Ureter (tissue), 1 donor: ENCODE measurements at places on chromosomes 5 and 9.

GRCh38 chr9:37026113-37026930, 7.7 kb downstream of the PAX5 start:
- DNase-seq: no peak

DNA sequence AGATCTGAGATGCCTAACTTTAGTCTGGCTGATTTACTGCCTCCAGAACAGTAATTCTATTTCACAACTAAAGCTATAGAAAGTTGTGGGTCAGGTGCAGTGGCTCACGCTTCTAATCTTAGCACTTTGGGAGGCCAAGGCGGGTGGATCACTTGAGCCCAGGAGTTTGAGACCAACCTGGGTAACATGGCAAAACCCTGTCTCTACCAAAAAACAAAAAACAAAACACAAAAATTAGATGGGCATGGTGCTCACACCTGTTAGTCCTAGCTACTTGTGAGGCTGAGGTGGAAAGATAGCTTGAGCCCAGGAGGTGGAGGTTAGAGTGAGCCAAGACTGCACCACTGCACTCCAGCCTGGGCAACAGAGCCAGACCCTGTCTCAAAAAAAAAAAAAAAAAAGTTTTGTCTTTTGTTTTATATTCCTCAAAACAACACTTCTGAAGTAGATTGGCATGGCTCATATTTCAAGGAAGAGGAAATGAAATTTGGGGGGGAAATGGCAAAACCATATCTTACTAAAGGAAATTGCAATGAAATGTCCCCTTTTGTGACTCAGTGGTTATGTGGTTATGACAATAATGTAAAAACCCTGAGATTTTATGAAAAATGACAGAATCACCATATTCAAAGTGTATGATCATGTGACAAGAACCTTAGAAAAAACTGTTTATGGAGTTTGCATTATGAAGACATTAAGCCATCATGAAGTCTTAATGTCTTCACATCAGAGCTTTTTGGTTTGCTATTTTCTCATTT, 16.2 kb downstream of the FNBP1 start:
- DNase-seq: no peak

- DNase-seq: no peak
These were observed 96.6 kb downstream of the SGCD start for GRCh38 chr5:156423597-156423996.

GRCh38 chr9:14081745-14082144, 232.2 kb downstream of the NFIB start:
- no peak for DNase-seq

- DNase-seq: peak; percentile 67
These were observed 105.5 kb upstream of the PITX1 start for GRCh38 chr5:135139381-135140134.

GRCh38 chr9:21543187-21543586, 61.1 kb upstream of the IFNE start:
- DNase-seq: no peak

DNA sequence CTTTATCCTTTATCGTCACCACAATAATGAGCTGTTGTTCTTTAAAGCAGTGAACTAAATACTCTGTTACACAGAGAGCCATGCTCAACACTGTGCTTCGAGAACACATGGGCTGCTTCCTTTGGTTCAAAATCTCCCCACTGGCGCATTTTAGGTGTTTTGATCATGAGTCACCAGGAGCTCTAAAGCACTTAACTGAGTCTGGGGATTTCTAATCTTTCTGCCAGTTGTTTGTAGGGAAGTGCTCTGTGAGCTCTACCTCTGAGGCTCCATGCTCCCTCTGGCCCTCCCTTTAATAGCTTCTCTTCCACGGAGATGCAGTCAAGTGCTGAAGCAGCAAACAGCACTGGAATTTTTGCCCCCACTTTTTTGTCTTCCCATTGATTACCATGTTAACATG, 17.0 kb downstream of the ERAP2 start:
- no peak for DNase-seq

- no peak for DNase-seq
These were observed 35.1 kb downstream of the MUSK start for GRCh38 chr9:110703669-110704068.

- DNase-seq: no peak
These were observed 37.7 kb upstream of the LRRC19 start for GRCh38 chr9:27043176-27043575.

DNA sequence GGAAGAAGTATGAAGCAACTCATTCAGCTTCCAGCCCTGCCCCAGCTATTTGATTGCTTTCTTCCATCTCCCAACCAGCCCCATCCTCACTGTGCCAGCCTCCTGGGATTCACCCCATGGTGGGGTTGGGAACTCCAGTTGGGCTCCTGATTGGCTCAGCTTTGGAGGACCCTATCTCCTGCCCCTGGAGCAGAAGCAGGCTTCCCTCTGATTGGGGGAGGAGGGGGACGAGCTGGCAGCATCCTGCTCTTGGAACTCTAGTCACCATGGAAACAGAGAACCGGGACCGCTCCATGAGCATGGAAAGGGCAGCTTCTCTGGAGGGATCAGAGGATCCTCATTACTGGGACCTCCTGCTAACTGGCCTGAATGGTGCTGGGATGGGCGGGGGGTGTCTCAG, 2.6 kb downstream of the SLC6A7 start:
- DNase-seq: no peak

DNA sequence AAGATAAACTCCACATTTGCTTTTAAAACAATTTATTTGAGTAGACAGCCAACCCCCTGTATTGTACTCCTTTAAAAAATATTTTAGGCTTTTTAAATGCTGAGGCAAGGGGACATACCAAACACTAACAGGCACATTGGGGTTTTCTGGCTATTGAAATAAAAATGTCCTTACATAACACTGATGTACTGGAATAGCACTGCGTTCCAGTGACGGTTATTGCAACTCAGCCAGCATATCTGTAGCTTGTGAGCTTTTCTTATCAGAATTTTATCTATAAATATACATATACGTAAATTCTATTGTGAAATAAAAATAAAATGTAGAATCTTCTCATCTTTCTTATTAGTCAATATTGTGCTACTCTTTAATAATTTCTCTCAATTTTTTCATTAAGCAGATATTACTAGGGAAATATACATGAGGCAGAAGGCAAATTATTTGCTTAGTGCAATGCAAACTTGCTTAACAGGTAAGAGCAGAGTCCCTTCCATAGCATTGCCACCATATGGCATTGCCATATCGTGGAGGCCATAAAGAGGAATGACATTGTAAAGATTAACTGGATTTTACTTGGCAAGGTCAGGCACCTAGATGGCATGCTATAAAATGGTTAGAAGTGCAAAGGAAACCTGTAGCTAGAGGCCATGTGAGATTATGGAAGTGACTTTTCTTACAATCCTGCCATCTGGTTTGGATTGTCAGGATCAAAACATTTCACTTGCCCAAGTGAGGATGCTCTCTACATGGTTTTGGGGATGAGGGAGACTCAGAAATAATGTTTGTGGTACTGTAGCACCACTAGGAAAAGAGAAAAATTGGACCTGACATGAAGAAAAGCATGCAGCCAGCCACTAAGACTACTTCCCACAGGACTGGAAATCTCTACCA, 94.8 kb upstream of the CDKN2B start:
- DNase-seq: no peak

DNA sequence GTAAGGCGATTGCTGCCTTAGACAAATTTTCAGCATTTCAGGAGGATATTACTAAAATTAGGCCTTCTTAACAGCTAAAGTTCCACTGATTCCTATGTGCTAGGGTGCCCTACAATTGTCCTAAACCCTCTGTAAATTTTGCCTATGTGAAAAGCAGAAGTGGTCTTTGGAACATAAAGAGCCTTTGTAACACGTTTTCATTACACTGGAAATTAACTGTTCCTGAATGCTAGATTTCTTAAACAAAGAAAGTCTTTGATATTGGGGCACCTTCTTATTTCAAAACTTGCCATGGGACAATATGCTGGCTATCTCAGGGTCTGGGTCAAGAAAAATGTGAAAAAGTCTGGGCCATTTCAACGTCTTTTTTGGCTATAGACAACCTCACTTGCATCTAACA, 60.4 kb upstream of the MOCS2 start:
- no peak for DNase-seq

DNA sequence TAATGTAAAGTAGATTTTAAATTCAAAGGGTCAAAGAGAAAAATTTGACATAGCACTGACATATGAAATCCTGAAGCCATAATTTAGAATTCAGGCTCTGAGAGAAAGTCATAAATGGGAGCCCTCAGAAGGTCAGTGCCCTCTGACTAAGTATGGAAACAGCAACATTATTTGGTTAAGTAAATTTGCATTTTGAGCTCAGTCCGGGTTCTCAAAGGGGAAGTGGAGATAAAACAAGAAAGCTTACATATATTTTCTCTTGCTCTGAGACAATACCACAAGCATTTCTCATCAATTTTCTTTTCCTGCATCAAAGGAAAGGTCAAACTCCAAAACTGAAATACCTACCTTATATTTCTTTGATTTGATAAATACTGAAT, 348.0 kb downstream of the SEMA5A start:
- DNase-seq: no peak

DNA sequence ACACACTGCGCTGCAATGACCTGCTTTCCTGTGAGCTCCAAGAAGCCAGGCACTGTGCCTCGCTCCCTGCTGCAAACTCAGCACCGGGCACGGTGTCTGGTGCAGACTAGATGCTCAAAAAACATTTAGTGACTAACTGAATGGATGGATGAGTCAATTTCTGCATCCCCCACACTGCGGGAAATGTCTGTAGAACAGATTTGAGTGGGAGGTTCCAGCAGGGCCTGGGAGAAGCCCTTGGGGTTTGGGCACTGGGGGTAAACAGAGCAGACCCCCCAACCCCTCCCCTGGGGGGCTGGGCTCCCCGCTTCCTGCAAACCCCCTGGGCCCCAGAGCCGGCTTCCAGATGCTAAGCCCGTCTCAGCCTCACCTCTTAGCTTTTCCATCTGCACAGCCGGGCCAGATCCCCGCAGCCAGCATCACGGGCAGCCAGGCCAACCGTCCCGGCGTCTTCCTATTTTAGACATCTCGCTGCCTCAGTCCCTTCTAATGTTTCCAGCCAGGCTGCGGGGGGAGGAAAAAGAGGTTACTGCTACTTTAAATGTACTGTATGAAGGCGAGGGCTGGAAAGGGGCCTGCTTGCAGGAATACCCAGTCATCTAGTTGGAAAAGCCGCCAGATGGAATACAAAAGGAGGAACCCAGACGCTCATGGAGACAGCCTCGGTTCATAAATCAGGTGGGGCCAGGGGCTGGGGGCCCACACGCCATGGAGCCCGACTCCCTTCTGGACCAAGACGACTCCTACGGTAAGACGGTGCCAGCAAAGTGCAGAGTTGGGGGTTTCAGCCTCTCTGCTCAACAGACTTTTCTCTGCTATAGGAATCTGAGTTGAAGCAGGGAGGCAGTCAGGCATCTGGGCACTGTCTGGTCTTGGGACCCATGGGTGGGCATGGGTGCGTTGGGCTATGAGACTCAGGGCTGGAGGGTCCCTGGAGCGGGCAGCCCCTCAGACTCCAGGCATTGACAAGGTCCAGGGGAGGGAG, 67.1 kb upstream of the GGTA1 start:
- no peak for DNase-seq

GRCh38 chr9:112711050-112711689, 6.7 kb downstream of the INIP start:
- no peak for DNase-seq

GRCh38 chr5:149215478-149216090, 56.1 kb upstream of the AFAP1L1 start:
- peak; percentile 54 for DNase-seq

GRCh38 chr5:53359916-53360517, 120.4 kb upstream of the FST start:
- DNase-seq: no peak

GRCh38 chr5:131997727-131998117, 13.7 kb downstream of the ACSL6 start:
- no peak for DNase-seq

- DNase-seq: no peak
These were observed 1538.5 kb upstream of the CDH6 start for GRCh38 chr5:29654954-29655353.

GRCh38 chr9:101629636-101630035, 34.9 kb upstream of the PPP3R2 start:
- no peak for DNase-seq

DNA sequence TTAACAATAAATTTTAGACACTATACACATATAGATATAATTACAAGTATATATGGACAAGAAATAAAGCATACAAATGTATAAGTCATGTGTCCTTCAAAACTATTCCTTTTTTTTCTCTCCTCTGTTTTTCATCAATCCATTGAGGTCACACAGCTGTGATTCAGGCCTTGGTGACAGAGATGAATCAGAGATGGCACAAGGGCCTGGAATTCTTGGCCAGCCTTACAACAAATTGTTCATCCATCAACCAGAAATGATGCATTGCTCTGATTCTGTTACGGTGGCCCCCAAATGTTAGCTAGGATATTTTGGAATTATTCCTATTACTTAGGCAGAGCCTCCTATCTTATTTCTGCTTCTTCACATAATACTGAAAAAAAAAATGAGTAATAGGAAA, 108.7 kb upstream of the MPDZ start:
- no peak for DNase-seq

DNA sequence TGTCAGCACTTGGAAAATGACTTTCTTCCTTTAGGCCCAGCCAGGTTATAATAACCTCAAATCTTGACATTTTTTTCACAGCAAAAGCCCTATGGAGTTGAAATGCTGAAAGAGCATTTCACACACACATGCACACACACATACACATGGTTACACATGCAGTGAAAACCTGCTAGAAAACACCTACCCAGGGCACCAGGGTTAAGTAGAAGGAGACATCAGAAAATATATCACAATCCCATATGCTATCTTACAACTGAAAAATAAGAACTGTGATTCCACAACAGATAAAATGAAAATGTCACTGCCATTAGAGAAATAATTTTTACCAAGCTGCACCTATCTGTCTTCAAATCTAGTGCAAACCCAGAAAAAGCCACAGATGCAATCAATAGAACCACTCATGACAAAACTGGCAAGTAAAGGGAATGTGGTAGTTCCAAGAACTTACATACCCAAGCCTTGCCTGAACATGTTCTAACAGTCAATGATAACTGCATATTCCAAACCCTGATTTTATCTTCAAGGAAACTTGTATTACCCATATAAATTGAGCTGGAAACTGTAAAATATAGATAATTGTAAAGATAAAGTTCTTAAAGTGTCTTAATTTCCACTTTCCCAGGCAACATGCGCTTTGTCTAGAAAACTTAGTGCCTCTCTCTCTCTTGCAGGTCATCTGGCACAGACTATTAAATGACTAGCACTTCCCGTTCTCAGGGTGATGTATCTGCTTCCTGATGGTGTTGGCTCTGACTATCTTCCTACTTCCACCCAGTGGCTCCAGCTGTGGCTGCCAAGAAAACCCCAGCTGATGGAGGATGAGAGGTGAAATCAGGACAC, 250.2 kb upstream of the PTGER4 start:
- no peak for DNase-seq

DNA sequence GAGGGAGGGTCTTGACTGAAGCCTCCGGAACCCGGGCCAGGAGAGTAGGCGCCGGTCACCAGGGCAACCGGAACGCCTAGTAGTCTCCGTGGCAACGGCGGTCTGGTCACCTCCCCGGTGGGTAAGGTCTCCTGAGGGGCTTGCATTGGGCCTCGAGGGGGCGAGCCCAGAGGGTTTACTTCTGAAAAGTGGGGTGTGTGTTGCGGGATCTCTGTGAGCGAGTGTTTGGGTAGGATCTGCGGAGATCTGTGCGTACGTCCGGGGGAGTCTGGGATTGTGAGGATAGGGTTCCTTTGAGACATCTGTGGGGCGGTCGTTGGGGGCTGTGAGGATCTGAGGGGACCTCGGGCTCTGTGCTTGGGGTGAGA, at the start of gene FAM221B:
FAM221B (minus strand) TSS at position 17 of the 368 bp plus-strand sequence. CDS start 2,571 bp downstream, outside the sequence.
- DNase-seq: no peak

- DNase-seq: no peak
These were observed 17.3 kb downstream of the VCAN start for GRCh38 chr5:83488821-83489220.

- DNase-seq: no peak
These were observed 28.9 kb downstream of the MAN2A1 start for GRCh38 chr5:109718632-109719031.
